ENCODE measurements at places on chromosomes 2 and 18. TPM values are rescaled to one million over a fixed set of nuclear protein-coding genes. Genes with fewer than 3 reads are reported as not detected.

CRYGD gene
- not detected for total RNA-seq

GNAL gene
- 0.55 TPM for total RNA-seq

BOLL gene
- total RNA-seq: not detected

- DNase-seq: no peak
Measured at GRCh38 chr18:40866968-40867367, 1088.1 kb upstream of the PIK3C3 start.

GRCh38 chr2:30428827-30429461 is 18.1 kb upstream of the LCLAT1 start:
- DNase-seq: no peak

- DNase-seq: no peak
Measured at GRCh38 chr2:85310330-85310729, 17.5 kb downstream of the TGOLN2 start.

GRCh38 chr18:75422341-75422910 is 5.1 kb downstream of the SMIM21 start:
- no peak for DNase-seq

DNA sequence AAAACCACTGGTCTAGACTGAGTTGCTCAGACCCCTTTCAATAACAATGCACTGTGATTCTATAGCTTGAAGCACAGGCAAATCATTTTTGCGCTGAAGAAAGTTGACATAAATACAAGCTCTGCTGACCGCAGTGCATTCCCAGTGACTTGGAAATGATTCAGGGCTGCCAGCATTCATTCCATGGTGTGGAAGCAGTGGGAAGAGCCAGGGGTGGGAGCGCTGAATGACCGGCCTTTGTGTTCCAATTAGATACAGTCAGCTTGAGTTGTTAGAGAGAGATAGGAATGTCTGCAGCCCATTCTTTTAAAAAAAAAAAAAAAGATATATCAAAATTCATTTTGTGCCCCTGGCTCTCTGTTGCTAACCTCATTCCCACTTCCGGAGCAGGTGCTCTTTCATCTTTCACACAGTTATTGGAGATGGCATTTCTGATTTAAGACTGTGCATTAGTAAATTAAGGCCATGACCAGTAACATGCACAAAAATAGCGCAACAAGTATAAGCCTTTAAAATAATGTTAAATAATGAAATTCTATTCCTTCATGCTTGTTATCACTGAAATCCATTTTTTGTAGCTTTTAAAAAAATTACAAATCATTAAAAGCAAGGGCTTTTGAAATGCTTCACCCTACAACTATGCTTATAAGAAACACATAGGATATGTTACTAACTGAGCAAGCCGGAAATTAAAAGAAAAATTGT is 59.4 kb upstream of the CTLA4 start:
- DNase-seq: no peak

GRCh38 chr2:158716121-158716791 is 78.9 kb upstream of the DAPL1 start:
- DNase-seq: no peak

All from naive thymus-derived CD8-positive, alpha-beta T cell (primary cell).